NCI-H1105 treated with DMSO at 0.1 percent for 48 hours (cell line): ENCODE measurements at places on chromosomes 4 and X.
A peak's percentile ranks its signal among the peaks of the same experiment; 100 is the strongest.

DNA sequence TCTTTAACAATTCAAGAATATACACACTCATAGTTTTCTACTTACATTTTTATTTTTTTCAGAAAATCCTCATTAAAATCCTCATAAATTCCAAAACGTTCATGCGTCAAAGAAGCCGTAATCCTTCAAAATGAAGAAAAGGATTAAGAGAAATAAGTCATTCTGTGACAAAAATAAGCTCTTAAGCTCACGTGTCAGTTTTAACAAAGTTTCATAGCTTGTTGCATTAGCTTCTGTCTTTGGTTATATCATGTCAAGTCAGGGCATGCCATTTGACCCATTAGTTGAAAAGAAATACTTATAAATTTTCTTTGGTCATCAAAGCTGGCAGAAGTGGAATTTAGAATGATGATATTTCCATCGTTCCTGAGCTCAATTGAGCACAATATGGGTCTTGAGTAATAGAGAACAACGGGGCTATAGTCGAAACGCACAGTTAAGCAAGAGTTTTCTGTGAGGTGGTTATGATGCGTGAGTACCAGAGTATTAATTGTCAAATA lies 185.2 kb upstream of the CTSO start:
- DNase-seq, result no peak

- peak; percentile 0 for DNase-seq
These were observed 225.2 kb upstream of the DKK2 start for GRCh38 chr4:107261241-107261874.

DNA sequence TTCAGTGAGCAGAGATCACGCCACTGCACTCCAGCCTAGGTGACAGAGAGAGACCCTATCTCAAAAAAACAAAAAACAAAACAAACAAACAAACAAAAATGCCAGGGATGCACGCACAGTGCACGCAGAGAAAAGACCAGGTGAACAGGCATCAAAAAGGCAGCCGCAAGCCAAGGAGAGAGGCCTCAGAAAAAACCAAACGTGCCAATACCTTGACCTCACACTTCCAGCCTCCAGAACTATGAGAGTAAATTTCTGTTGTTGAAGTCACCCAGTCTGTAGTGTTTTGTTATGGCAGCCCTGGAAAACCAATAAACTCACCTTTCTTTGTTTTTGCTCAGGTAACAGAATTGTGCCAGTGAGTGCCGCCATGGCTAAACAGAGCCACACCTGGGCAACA lies 66.0 kb downstream of the CHRNA9 start:
- DNase-seq, result no peak

DNA sequence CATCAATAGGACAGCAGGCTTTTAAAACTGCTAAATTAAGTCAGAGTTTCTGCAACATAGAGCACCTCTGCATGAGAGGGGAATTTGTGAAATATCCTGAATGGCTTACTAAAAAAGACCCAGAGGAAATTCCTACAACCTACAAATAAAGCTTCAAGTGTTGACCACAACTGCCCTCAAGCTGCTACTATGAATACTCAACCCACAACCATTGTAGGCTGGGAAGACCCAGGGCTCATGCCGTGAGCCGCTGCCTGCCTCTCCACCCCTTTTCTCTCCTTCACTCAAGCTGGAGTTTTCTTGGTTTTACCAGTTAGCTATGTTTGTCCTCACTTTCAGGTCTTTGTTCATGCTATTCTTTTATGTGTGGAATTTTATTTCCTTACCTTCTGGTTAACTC lies 151.6 kb downstream of the EMCN start:
- DNase-seq, result no peak

GRCh38 chr4:174631901-174632758 lies 109.8 kb upstream of the HPGD start:
- peak; percentile 29 for DNase-seq

GRCh38 chrX:42567268-42567667 lies 210.7 kb downstream of the PPP1R2C start:
- DNase-seq, result no peak

DNA sequence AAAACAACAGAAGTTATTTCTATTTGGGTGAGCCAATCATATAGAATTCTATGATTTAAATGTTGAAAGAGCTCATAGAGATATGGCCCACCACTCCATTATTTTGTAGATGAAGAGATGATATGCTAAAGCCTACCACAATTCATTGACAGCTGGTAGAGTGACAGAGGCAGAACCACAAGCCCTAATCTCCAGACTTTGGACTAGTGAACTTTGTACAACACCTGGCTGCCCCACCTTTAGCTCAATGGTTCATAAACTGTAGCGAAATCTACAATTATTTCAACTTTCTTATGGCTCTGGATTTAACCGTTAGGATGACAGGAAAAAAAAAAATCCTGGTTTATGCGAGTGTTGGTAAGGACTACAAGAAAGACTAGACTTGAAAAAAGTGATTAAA lies 50.9 kb downstream of the PRKG2 start:
- DNase-seq, result no peak

DNA sequence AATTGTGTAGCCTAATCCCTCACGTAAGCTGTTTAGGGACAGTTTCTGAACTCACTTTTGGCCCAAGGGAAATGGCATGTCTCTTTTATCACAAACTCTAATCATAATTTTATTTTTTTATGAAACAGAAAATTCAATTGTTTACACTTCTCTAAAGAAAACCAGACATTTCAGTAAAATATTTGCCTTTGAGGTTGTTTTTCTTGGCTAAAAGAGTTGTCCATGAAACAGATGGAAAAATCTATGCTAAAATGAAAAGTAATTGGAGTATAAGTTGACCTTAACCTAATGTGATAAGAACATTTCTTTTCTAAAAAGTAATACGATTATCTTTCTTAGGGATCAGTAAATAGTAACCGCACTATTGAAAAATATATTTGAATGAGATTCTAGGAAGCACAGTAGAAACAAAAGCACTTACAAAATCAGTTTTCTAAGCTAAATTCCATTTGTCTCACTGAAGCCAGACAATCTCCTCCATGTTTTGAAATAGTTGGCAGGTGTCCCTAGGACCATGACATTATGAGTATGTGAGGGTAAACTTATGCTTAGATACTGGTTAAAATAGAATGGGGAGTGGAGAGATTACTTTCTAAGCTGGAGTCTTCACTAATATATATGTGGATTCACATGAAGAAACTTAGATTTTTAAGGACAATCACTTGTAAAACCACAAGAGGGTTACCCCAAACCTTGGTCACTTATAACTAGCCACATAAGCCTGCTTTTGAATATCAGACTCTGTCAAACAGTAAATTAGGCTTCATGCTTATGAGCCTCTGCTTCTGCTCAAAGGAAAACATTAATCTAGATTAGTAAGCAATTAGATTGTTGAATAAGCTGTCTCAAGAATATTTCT lies 20.1 kb upstream of the TET2 start:
- DNase-seq, result no peak

DNA sequence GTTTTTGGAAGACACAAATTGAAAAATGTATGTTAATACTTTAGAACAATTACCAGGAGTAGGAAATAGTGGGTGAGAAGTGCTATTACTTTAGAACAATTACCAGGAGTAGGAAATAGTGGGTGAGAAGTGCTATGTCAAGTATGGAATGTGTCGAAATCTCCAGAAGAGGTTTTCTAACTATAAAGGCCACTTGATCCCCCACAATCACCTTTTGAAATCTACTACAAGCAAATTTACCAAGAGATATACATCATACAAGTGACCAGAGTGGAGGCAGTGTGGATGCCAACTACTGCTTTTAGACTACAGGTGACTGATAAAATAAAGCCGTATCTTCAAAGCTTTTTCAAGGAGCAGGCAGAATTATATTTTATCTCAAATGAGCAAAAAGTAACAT lies 43.1 kb downstream of the MAB21L2 start:
- DNase-seq, result no peak

GRCh38 chr4:137740141-137740540 lies 207.8 kb upstream of the PCDH18 start:
- no peak for DNase-seq

DNA sequence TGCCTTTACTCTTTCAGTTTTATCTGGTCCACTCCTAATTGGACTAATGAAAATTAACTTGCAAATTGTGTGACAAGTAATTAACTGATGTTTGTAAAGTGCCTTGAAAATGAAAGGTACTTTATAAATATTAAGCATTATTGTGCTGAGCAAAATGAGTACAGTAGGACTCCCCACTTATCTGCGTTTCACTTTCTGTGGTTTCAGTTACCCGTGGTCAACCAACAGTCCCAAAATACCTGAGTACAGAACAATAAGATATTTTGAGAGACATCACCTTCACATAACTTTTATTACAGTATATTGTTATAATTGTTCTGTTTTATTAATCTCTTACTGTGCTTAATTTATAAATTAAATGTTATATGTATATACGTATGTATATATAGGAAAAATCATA lies 27.4 kb upstream of the JADE3 start:
- no peak for DNase-seq

DNA sequence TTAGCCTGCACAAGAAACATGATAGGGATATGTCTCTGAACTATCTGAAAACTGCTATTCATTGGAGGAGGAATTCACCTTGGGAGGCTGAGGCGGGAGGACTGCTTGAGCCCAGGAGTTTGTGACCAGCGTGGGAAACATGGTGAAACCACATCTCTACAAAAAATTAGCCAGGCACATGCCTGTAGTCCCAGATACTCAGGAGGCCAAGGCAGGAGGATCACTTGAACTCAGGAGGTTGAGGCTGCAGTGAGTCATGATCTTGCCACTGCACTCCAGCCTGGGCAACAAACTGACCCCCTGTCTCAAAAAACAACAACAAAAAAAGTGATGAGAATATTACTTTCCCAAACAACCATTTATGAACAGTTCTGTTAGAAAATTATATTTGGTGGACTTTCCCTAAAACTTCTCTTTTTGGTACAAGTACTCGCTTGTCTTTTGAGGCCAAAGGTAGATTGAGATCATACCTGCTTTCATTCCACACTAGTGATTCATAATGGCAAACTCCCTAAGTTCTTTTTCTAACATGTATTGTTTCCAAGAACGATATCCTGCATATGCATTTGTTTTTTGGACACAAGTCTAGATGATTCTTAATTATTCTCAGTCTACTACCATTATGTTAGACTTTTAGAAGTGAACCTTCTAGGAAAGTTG lies 33.4 kb downstream of the METTL14 start:
- no peak for DNase-seq

GRCh38 chr4:25847329-25847728 lies 15.5 kb downstream of the SEL1L3 start:
- no peak for DNase-seq

GRCh38 chr4:189767941-189768340 lies 172.7 kb upstream of the FRG1 start:
- DNase-seq, result no peak

DNA sequence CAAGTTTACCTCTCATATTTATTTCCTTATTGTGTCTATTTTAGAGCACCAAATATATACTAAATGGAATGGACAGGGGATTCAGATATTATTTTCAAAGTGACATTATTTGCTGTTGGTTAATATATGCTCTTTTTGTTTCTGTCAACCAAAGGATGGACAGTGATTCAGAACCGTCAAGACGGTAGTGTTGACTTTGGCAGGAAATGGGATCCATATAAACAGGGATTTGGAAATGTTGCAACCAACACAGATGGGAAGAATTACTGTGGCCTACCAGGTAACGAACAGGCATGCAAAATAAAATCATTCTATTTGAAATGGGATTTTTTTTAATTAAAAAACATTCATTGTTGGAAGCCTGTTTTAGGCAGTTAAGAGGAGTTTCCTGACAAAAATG lies 6.2 kb downstream of the FGB start:
- DNase-seq, result no peak

DNA sequence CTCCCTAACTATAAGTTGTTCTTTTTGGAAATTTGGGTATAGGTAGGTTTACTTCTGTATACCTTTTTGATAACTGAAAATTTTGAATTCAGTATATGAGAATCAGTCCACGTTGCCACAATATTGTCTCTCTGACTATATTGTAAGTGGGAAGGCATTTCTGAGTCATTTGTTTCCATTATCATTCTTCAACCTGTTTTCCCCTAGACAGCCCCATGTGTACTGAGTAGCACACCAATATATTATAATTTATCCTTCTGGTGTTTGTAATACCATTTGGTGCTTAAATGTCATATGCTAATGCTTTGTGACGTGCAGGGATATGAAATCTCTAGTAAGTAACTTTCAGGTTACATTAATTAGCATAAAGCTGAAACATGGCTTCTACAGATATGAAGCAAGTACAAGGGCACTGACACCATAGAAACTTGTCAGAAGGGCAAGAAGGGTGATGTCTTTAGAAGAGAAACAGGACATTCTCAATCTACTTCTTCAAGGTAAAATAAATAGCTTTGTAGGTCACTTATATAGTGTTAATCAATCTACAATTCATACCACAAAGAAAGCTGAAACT lies 27.7 kb downstream of the PAK3 start:
- DNase-seq, result no peak

DNA sequence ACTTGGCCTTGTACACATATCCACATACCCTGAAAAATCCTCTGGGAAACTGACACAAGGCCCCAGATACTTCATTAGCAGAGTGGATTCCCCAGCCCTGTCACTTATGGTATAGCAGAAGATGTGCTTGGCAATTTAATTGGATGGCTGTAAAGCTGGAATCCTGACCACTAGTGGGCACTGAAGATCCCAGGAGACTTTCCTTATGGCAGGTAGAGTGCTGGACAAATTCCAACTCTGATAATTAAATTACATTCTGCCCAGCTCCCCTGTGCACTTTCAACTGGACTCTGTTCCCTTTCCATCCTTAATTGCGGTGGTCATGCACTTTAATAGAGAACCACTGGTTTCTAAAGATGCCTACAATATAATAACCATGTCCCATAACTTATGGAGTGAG lies 119.8 kb downstream of the DCK start:
- no peak for DNase-seq

DNA sequence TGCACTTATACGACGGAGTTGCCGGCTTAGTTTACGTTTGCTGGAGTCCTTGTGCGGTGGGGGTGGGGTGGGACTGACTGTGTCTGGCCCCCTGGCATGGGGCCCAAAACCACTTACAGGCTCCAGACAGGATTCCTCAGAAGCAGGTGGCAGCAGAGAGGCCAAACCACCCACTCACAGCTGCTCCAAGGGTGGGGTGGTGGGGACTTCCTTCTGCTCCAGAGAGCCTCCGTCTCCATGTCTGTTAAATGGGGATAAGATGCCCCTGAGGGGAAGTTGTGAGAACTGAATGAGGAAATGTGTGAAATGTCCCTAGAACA lies 36.7 kb downstream of the PSAPL1 start:
- peak; percentile 92 for DNase-seq

DNA sequence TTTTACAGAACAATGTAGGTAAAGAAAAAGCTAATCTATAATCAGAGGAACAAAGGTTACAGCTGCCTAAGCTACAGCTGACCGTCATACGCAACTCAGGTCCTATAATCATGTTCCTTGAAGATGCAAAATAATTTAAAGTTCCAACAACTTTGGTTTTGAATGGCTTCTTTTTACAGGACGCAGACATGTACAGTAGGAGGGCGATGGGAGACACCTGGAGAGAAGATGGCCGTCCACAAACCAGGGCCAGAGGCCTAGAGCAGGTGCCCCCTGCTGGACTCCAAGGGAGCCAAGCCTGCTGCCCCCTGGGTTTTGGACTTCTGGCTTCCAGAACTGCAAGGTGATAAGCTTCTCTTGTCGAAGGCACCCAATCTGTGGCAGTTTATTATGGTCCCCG lies 10.6 kb downstream of the HGFAC start:
- DNase-seq, result no peak
